ENCODE measurements at places on chromosomes 16 and 17.

- no peak for DNase-seq
Observed at GRCh38 chr16:46743232-46743719, 4.9 kb downstream of the MYLK3 start.

DNA sequence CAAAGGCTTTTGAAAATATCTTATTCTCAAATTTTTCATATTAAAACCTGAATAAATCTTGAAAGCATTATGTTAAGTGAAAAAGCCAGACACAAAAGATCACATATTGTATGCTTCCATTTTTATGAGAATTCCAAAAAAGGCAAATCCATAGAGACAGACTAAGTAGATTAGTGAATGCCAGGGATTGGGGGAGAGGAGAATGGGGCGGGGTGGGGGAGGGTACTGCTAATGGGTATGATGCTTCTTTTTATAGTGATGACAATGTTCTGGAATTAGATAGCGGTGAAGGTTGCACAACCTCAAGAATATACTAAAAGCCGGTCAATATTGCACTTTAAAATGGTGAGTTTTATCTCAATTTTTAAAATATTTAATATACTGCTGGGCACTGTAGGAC is 44.0 kb downstream of the XPO6 start:
- DNase-seq, result no peak

DNA sequence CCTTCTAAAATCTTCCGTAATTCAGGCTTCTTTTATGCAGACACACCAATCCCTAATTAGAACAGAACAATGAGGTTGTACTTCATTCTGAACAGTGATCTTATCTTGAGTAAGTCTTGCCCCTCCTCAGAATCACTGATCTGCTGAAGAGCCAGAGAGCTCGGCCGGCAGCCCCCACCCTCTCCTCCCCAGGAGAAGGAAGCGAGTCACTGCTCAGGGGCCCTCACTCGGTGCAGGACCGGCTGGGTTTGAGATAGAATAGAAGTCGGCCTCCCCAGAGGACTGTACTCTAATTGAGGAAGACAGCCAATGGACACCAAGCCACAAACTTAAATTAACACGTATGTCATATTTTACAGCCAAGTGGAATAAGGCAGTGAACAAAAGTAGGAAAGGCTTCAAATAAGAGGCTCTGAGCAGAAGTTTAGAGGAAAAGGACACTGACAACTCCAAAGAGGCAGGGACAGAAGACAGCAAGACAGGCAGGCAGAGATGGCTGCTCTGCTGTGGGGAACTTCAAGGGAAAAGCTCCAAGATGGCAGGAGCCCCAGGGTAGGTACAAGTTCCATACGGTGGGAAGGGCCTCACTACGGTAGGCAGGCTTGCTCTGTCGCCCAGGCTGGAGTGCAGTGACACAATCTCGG is 18.6 kb downstream of the CREBBP start:
- no peak for DNase-seq

DNA sequence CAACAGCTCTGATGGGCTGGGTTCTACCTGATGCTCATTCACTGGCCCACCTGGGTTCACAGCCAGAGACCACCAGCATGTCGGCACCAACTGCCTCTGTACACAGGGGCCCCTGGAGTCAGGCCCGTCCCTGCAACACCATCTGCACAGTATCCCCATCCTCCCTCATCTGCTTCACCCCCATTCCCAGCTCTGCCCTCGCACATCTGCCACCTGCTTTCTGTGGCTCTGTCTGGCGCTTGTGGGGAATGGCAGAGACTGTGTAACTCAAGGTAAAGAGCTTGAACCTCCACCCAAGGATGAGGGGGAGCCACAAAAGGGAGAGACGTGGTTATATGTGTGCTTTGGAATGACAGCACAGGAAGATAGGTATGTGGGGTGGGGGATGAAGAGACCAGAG is 27.2 kb downstream of the SMPD3 start:
- no peak for DNase-seq

DNA sequence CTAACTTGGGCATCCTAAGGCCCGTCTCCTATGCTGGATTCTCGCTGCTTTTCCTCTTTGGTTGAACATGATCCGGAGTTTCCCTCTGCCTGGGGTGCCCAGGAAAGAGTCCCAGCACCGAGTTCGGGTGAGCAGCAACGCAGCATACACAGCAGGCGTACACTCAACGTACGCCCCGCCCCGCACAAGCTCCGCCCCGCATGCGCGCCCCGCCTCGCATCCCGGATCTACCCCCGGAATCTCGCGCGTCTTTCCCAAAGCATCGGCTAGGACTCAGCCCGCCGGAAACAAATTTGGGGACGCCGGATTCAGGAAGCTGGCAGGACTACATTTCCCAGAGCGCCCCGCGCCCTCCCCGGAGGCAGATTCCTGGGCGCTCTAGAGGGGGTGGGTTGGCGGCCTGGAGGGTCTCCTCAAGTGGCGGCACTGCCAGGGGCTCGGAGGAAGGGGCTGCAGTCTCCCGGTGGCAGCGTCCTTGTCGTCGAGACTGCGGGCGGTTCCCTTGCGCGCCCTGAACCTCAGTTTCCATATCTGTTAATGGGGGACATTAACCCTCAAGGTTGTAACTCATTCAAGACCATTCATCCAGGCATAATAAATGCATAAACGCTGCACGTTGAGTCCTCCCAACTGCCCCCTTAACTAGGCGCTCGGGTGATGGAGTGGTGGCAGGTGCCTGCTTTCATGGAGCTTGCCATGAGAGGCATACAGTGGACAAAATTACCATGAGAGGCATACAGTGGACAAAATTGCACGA is 1.8 kb upstream of the ZNF500 start:
- DNase-seq, result peak; percentile 98

DNA sequence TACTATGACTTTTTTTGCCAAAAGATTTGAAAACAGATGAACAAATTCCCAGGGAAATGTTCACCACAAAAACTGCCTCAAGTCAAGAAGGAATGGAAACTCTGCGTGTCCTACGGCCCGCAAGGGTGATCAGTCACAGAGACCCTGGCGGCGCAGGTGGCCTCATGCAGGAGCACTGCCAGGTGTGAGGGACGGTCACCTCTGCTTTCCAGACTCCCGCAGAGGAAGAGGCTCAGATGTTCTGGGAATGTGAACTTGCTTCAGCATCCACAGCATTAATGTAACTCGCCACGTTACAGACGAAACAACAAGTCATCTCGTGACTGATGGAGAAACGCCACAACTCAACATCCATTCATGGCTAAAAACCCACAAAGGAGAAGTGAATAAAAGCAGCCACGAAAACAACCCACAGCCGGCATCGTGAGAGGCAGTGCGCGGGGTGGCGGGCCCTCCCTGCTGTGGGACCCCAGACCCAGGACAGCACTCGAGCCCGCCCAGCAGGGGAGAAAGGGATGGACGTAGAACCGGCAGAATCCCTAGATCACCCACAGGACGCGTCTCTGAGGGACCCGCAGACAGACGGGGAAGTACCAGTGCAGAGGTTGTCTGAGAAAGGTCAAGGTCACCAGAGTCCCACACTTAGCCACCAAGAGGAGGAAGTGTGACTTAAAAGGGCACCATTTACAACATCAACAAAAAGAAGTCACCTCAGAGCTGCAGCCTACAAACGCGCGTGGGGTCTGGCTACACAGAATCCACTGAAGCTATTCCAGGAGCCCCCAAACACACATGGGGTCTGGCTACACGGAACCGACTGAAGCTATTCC is 76.9 kb upstream of the GNG13 start:
- DNase-seq, result no peak

GRCh38 chr16:69201787-69202186 is 14.8 kb downstream of the SNTB2 start:
- no peak for DNase-seq

DNA sequence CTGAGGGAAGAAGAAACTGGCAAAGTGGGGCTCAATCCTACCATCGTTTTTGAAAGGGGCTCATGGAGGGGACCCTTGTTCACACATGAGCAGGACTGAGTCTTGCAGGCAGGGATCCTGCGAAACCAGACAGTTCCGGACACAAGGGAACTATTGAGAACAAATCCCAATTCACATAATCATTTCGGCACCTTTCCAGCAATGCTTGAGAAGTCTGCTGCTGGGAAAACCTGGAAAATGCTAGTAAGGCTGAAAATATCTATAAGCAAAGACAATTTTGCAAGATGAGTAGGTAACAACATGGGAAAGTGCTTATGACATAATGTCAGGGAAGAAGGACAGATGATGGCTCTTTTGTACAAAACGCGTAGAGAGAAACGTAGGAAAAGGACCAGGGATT is 52.1 kb upstream of the BPTF start:
- no peak for DNase-seq

DNA sequence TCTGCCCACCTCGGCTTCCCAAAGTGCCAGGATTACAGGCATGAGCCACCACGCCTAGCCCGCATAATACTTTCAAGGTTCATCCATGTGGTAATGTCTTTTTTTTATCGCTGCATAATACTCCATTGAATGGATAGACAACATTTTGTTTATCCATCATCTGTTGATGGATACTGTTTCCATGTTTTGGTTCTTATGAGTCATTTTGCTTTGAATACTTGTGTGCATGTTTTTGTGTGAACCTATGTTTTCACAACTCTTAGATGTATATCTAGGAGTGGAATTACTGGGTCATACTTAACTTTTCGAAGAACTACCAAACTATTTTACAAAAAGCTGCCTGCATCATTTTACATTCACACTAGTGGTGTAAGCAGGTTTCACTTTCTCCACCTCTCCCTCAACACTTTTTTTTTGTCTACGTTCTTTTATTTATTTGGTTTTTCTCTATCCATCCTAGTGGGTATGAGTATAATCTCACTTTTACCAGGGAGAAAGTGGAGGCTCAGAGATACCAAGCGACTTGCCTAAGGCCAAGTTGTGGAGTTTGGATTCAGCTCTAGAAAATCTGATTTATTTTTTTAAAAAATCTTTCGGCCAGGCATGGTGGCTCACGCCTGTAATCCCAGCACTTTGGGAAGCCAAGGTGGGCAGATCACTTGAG is 151.2 kb downstream of the CMIP start:
- no peak for DNase-seq

- no peak for DNase-seq
Observed at GRCh38 chr17:28997806-28998205, 8.0 kb downstream of the SEZ6 start.

DNA sequence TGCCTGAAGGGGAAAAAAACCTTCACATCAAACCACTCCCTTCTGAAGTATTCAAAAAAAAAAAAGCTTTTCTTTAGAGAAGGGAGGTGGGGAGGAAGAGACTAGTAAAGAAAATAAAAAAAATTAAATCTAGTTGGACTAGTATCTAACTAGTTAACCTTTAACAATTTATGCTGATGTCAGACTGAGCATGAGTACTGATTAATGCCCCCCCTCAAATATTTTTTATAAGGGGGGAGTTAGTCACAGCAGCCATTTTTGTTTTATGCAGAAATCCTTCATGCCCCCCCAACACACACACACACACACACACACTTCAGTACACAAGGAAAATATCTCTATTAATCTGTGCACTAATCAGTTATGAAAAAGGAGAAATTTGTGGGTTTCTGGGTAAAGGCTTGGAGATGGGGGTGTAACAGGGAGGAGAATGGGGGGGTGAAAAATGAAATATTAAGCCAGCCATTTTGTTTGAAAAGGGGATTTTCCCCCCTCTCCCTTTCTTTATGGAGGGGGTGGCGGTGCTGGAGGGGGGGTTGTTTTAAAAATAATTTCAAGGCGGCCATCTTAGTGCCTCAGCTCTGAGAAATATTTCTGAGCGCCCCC is 4.7 kb upstream of the CHD3 start:
- no peak for DNase-seq

DNA sequence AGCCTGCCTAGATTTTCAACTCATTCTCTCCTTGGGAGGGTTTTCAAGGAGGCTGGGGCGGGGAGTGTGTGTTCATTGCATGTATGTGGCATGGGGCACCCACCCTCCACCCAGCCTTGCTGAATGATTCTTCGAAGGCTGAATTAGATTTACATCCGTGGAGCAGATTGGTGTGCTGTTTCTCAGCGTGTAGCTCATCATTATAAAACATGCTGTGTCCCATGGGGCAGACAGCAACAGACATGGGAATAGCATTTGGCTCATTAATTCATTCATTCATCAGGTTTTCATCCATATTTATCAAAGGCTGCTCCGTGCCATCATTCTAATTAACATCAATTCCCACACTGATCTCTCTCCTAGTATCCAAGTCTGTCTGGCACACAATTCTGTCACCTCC is 10.6 kb upstream of the CD300A start:
- DNase-seq, result no peak

DNA sequence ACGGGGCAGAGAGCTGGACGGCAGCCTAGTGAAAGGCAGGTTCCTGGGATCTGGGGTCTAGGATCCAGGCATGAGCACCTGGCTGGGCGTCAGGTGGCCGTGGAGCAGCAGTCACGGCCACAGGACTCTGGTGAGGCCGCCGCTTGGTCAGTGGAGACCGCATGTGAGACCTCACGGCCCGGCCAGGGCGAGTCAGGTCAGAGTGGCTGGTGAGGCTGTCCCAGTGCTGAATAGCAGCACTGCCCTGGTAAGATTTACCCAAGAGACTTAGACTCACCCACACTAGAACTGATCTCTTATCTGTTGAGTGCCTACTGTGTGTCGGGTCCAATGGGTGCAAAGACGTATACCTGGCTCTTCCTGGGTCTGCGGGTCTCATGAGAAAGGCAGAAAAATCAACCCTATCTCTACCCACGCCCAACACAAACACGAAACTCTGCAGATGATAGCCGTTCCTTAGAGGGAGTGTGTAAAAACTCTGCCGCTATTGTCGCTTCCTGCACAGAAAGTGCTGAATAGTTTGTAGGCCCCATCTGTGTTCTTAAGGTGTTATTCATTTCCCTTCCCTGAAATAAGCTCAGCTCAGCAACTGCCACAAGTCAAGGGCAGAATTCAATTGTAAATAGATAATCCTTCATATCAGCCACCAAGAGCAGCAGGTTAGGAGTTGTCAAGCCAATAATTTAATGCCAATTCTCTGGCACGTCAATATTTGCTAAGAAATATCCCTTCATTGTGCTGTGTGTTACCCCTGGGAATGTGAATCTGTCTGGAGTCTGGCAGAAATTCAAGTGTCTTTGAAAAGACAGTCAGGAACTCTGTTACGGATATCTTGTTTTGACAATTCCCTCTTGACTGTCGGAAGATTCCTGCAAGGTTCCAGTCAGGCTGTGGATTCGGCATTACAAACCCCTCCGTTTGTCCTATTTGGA is 240.0 kb downstream of the NTN1 start:
- DNase-seq, result no peak

- no peak for DNase-seq
Observed at GRCh38 chr17:17402558-17402957, 74.2 kb upstream of the MED9 start.

- DNase-seq, result peak; percentile 81
Observed at GRCh38 chr16:75420987-75421819, 12.1 kb downstream of the CFDP1 start.

GRCh38 chr16:526181-527014 is 1.1 kb upstream of the CAPN15 start:
- peak; percentile 70 for DNase-seq

GRCh38 chr16:4894276-4895150 is 42.4 kb downstream of the PPL start:
- no peak for DNase-seq

- DNase-seq, result no peak
Observed at GRCh38 chr16:89194340-89195311, 5.7 kb downstream of the SLC22A31 start.

GRCh38 chr17:36578671-36579070 is 13.0 kb upstream of the DHRS11 start:
- no peak for DNase-seq

- no peak for DNase-seq
Observed at GRCh38 chr17:68771867-68772515, 170.8 kb upstream of the FAM20A start.

All from right atrium auricular region (tissue), 2 donors.